Effector memory CD4-positive, alpha-beta T cell (primary cell): ENCODE measurements at places on chromosomes 2 and 18.

DNA sequence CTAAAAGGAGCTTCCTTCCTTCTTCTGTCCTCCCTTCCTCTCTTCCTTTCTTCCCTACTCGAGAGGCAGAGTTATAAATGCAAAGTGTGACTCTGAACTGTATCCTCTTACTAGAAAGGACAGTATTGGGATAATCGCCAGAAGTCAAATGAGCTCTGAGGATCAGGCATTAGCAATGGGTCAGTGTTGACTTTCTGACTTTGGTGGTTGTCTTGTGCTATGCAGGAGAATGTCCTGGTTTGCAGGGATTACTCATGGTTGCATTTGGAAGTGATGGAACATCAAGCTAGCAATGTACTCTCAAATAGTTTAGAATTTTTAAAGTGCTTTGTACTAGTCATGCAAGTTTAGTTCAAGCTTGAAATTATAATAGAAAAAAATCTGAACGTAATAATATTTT is 115.6 kb downstream of the TXNL1 start:
- no peaks in the 10 kb centered on the region for H3K36me3 ChIP-seq
- H3K27me3 ChIP-seq: no peaks in the 10 kb centered on the region
- no peak overlapping the region for H3K27ac ChIP-seq
- DNase-seq: no peak

DNA sequence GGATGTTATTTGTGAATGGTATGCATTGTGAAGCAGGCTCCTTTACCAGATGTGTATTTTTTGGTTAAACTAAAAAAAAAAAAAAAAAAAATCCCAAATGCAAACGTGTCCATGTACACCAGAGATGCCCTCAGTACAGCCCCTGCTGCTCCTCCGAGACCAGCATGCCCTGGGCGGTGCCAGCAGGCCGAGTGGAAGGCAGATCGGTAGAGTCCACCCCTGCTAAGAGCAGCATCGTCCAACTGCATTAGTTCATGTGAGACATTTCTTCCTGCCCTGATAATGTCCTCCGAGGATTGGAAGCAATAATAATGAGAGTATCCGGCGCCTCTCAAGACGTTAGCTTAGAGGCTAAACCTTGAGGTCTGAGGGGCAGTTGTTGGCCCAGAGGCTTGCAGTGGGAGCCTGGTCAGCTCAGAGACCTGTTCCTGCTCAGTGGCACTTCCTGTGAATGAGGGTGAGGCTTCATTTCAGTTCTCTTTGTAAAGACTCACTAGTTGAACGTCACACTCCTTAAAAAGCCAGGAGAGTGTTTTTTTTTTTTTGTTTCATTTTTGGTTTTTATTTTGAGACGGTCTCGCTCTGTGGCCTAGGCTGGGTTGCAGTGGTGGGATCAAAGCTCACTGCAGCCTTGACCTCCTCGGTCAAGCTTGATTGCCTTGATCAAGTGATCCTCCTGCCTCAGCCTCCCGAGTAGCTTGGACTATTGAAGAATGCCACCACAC is 5.6 kb downstream of the SLC66A3 start:
- no peak overlapping the region for H3K27ac ChIP-seq
- no peaks in the 10 kb centered on the region for H3K4me1 ChIP-seq
- H3K36me3 ChIP-seq: no peaks in the 10 kb centered on the region
- no peak for DNase-seq
- no peaks in the 10 kb centered on the region for H3K27me3 ChIP-seq

GRCh38 chr18:53843113-53843760 is 381.2 kb downstream of the MBD2 start:
- no peak overlapping the region for H3K4me3 ChIP-seq
- DNase-seq: no peak
- no peak overlapping the region for H3K27ac ChIP-seq

DNA sequence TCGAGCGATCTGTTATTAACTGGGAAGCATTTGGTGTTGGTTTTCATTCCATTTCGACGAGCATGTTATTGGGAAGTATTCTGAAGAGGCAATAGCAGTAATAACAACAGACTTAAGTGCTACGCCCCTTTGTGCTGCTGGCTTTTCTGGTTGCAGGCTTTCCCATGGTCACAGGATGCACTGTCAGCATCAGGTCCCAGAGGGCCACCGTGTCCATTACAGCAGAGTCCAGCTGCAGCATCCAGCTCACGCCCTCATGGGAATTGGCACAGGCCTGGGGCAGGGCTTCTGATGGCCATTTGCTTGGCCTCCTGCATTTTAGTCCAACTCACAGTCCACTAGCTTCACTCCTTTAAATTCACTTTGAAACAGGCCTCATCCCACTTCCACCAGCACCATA is 44.4 kb downstream of the BCL2L11 start:
- H3K36me3 ChIP-seq: peaks cover 7% of the 10 kb centered on the region
- H3K27me3 ChIP-seq: no peaks in the 10 kb centered on the region
- H3K27ac ChIP-seq: no peak overlapping the region
- H3K4me1 ChIP-seq: no peaks in the 10 kb centered on the region

DNA sequence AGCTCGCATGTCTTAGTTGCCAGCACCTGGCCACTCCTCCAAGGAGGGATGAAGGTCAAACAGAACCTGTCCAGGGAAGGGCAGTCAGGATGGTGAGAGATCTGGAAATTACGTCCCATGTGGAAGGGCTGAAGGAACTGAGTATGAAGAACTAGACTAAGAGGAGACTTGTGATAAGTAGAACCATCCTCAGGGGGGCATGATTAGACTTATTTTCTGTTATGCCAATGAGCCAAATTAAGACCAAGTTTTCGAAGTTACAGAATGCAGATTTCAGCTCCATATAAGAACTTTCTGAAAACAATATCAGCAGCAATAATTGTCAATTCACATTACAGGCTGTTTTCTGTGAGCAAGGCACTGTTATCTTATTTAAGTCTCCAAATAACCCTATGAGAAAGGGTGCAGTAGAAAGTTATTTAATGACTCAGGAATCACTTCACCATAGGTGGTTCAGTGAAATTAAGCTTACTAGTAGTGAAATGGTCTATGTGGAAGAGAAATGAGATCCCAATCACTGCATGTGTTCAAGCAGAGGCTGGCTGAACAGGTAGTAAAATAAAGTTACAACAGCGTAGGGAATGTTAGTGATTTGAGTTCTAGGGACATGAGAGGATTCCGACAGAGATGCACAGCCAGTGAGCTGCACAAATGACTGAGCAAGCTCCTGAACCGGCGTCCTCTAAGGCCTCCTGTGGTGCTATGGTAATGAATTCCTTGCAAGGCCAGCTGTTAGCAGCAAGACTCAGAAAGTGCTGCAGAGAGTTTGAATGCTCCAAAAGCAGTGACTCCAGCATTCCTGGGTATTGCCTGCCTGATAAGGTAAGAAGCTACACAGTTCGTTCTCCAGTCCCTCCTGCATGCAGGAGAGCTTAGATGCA is 4.5 kb upstream of the DYM start:
- H3K27me3 ChIP-seq: no peaks in the 10 kb centered on the region
- no peak overlapping the region for H3K27ac ChIP-seq
- H3K36me3 ChIP-seq: no peaks in the 10 kb centered on the region
- no peak overlapping the region for H3K4me3 ChIP-seq
- DNase-seq: no peak

DNA sequence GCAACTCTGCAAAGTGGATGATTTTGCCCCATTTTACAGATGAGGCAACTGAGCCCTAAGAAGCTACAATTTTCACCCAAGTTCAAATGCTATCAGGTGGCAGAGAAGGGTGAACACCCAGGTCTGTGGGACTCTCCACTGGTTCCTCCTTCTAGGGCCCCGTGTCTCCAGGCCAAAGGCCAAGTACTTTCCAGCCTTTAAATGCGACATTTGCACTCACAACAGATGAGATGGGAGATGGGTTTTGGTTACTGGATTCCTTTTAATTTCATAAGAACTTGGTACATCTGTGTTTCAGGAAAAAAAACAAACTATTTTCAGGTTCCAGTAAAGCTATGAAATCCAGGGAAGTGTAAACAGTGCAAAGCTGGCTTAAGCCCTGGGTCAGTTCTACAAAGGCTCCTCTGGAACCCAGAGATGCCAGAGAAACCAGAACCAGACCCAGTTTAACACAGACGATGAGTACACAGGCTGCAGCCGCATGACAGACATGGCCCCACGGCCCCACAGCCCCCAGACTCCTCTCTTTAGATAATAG is 361.7 kb downstream of the ANAPC1 start:
- no peak for DNase-seq
- no peaks in the 10 kb centered on the region for H3K36me3 ChIP-seq
- no peak overlapping the region for H3K4me3 ChIP-seq
- H3K27me3 ChIP-seq: no peaks in the 10 kb centered on the region
- H3K4me1 ChIP-seq: no peaks in the 10 kb centered on the region

DNA sequence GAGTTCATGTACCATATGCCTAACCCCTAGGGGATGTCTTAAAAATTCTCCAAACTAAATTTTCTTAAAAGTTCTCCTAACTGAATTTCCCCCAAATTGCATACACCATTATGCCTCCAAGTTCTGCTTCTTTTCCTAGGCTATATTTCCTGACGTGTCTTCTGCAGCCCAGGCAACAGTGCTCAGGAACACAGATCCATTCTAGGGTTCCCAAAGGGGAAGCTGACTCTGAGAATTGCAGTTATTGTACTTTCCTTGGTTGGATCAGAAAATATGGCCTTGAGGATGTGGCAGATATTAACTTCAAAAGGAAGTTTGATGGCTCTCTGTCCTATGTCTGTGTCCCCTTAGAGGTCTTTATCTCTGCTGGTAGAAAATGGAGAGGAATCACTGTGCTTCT is 124.3 kb downstream of the TMEM17 start:
- H3K27ac ChIP-seq: no peak overlapping the region
- H3K4me1 ChIP-seq: no peaks in the 10 kb centered on the region
- H3K27me3 ChIP-seq: no peaks in the 10 kb centered on the region
- H3K4me3 ChIP-seq: no peak overlapping the region
- no peak for DNase-seq
- no peaks in the 10 kb centered on the region for H3K36me3 ChIP-seq
